ENCODE measurements at places on chromosomes 1 and 21.

GRCh38 chr1:94104127-94104684, 16.7 kb downstream of the ABCA4 start:
- no peak for DNase-seq

- no peak for DNase-seq
Observed at GRCh38 chr1:240217403-240217802, 125.7 kb downstream of the FMN2 start.

GRCh38 chr21:31111093-31111492, 72.8 kb upstream of the KRTAP19-8 start:
- DNase-seq: no peak

- no peak for DNase-seq
Observed at GRCh38 chr1:151705753-151706463, 10.7 kb downstream of the CELF3 start.

DNA sequence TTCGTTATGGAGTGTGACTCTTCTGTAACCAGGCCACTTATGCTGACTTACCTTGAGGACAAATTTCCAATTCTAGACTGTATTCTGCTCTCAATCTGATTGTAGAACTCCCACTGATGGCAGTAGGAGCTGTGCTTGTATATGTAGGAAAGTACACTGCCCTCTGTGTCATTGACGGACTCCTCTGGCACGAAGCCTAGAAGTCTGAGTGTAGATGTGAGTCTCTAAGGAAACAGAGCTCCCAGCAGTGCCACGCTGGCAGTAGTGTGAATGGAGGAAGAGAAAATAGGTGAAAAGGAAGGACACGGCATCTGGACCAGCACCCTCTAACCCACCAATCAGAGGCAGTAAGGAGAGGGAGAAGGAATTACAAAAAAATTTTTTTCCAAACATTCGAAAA, 130.4 kb upstream of the ADGRL2 start:
- DNase-seq: no peak

- no peak for DNase-seq
Observed at GRCh38 chr1:165717918-165718515, 19.7 kb upstream of the ALDH9A1 start.

- DNase-seq: peak; percentile 75
Observed at GRCh38 chr1:149887456-149888246, 11.7 kb upstream of the BOLA1 start.

DNA sequence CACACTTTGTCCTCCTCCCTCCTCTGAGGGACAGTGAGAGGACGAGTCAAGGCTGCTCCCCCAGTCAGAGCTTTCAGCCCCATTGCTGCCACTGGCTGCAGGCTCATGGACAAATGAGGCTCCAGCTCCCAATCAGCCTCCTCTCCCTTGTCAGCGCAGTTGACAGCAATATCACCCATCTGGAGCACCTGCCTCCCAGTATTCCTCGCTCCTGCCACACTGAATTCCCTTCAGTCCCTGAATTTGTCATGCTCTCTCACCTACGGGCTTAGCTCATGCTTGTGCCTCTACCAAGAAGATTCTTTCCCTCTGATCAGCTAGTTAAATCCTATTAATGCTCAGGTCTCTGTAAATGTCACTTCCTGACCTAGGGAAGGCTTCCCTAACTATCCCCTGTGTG, 54.4 kb upstream of the SYT6 start:
- no peak for DNase-seq

GRCh38 chr1:86992861-86993260, 78.4 kb downstream of the HS2ST1 start:
- DNase-seq: no peak

- no peak for DNase-seq
Observed at GRCh38 chr1:198734323-198735008, 95.6 kb downstream of the PTPRC start.

GRCh38 chr1:6008084-6008415, 15.8 kb upstream of the NPHP4 start:
- no peak for DNase-seq

DNA sequence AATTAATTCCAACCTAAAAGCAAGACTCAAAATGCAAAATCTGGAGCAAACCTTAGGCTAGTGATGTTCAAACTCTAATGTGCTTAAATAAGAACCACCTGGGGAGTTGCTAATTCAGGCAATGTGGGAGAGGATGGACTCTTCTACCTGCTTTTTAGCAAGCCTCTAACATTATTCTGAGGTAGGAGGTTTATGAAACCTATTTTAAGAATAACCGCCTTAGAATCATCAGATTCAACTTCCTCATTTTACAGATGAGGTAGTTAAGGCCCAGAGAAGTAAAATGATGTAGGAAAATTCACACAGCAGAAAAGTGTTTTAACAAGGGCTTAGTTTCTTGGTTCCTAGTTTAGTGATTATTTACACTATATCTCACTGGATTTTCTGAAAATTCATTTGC, 8.6 kb upstream of the NTNG1 start:
- no peak for DNase-seq

GRCh38 chr1:45205011-45205909, 1.1 kb downstream of the ZSWIM5 start:
- peak; percentile 3 for DNase-seq

- no peak for DNase-seq
Observed at GRCh38 chr1:215119719-215120365, 37.3 kb downstream of the KCNK2 start.

DNA sequence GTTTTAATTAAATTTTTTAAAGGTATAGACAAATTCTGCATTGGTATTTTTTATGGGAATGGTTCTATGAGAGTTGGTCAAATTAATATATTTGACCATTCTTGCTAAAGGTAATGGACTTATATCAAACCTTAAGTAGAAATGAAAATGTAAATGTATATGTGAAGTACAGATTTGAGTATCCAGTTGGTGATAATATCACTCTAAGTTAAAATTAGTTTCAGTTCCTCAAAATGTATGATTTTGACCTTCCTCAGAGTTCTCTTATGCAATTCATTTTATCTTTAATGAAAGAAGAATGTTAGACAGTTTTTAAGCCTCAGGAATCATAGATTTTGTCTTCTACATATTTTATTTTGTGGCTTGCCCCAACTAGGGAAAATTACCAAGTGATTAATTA, 1291.5 kb upstream of the B3GALT2 start:
- no peak for DNase-seq

GRCh38 chr1:203096566-203096965, 10.8 kb upstream of the MYOG start:
- DNase-seq: no peak

GRCh38 chr21:37711286-37711829, 204.9 kb downstream of the KCNJ6 start:
- no peak for DNase-seq

GRCh38 chr1:208103597-208104513, 140.3 kb downstream of the PLXNA2 start:
- DNase-seq: no peak

GRCh38 chr1:6588893-6589520, 9.2 kb downstream of the ZBTB48 start:
- DNase-seq: no peak

DNA sequence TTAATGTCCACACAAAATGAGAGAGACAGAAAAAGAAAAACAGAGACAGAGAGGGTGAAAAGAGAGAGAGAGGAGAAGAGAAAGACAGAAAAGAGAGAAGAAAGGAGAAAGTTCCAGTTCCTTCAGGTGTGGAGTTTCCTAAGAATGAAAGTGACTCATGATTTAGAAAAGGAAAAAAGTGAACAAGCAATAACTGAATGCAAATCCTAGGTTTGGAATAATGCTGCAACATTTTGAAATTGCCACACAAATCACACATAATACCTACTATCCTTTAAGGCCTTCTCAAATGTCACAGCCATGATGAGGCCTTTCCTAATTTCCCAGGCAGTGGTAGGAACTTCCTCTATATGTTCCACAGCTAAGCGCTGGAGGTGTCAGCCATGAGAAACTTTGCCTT, 31.5 kb upstream of the XPR1 start:
- no peak for DNase-seq

- DNase-seq: no peak
Observed at GRCh38 chr1:231099996-231100767, 60.1 kb upstream of the FAM89A start.

DNA sequence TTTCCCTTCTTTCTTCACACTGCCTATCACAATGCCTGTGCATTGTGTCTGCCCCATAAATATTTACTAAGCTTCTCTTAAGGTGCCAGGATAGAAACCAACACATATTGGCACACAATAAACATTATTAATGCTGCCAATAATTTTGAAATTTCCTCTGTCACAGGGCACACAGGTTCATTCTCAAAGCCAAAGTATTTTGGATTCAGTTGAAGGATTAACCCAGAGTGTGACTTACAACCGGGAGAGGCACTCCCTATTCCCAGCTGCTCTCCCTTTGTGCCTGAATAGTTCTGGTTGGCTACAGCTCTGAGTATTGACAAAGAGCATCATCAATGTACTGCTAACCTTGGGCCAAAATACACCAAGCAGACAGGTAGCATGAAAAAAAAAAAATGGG, 46.6 kb upstream of the ATP1A1 start:
- DNase-seq: no peak

DNA sequence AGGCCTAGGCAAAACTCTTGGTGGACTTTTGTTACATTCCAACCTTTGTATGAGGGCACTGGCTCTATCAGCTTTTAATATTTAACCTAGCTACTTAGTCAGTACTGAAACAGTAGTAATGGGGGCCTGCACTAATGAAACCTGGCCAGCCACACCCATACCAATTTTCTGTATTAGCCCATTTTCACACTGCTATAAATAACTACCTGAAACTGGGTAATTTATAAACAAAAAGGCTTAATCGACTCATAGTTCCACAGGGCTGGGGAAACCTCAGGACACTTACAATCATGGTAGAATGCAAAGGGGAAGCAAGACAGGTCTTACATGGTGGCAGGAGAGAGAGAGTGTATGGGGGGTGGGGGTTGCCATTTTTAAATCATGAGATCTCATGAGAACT, 245.7 kb upstream of the RGS18 start:
- DNase-seq: no peak

- peak; percentile 11 for DNase-seq
Observed at GRCh38 chr1:30911059-30911954, 2.7 kb upstream of the SDC3 start.

DNA sequence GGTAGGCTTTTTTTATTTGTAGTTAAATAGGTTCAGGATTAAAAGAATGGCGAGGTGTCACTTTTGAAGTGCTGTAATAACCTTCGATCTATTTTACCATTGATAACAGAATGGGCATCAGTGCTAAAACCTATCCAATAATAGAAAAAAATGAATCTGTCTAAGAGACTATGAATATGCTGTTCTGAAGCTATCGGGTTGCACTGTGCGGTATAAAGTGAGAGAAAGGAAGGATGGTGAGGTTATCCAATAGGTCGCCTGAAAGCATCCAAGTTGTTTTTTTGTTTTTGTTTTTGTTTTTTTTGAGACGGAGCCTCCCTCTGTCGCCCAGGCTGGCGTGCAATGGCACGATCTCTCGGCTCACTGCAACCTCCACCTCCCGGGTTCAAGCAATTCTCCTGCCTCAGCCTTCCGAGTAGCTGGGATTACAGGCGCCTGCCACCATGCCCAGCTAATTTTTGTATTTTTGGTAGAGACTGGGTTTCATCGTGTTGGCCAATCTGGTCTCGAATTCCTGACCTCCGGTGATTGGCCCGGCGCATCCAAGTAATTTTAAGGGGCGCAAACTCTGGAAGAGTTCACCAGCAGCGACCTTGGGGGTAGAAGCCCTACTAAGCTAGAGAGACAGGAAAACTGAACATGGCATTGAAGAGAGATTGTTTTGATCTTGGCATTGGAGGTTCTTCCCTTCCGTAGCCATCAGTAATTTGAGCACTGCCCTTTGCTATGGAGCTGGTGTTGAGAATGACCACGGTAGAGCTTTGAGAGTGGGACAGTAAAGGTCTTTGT, 8.7 kb upstream of the MDM4 start:
- no peak for DNase-seq

- DNase-seq: no peak
Observed at GRCh38 chr21:42465008-42465802, 30.8 kb downstream of the RSPH1 start.

DNA sequence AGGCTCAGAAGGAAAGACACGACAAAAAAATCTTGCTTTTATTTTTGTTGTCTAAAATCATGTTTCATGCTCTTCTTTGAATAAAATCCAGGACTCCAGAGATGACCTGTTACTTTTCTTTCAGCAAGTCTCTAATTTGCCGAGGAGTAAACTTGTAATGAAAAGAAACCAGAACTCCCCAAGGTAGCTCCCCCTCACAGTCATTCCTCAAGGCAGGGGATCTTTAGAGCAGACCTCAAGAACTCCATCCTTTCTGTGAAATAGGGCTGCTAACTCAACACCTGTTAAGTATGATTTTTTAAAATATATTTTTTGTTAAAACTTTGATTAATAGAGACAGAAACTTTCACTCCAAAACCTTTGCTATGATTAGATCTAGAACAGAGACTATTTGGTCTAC, 82.7 kb upstream of the ABCD3 start:
- no peak for DNase-seq

GRCh38 chr1:6178751-6179563, 1.2 kb downstream of the CHD5 start:
- no peak for DNase-seq

- DNase-seq: no peak
Observed at GRCh38 chr1:145871994-145872924, 13.4 kb upstream of the PIAS3 start.

GRCh38 chr1:218426343-218426657, 81.2 kb downstream of the TGFB2 start:
- DNase-seq: no peak

DNA sequence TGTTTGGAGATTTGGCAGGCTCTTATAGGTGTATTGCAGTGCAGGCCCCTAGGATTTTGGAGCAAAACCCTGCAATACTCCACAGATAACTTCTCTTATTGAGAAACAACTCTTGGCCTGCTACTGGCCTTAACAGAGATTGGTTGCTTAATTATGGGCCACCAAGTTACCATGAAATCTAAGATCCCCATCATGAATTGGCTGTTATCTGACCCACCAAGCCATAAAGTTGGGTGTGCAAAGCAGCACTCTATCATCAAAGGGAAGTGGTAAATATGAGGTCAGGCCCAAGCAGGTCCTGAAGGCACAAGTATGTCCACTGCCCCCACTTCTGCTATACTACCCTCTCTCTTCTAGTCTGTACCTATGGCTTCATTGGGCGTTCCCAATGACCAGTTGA, 130.0 kb upstream of the TNFSF4 start:
- no peak for DNase-seq

DNA sequence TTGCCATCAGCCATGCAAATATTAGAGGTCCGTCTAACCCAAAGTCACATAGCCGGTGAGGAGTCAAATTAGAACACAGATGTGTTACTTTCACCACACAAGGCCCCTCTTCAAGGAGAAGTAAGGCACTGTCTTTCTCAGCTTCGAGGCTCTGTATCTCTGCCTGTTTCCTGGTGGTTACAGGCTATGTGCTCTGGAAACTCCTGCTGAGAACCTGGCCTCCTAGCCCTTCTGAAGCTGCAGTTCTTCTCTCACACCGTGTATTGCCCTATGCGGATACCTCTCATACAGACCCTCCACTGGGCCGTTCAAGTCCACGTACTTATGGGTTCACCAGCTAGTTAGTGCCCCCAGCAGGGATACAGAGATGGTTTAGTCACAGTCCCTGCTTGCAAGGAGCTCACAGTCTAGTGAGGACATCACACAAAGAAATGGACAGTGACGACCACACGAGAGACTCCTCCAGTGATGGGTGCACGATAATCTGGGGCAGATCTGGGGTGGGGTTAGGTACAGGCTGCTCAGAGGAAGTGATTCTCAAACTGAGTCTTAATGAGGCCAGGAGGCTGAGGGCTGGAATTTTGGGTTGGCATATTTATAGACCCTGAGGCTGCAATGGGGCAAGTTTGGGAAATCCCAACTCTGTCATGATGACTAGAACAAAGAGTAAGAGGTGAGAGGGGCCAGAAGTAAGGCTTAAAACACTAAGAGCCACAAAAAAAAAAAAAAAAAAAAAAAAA, 22.8 kb upstream of the ELOA start:
- DNase-seq: no peak

Measured in T follicular helper cell (primary cell).